Omental fat pad (tissue), 4 donors: ENCODE measurements at places on chromosomes 16 and 17.

GRCh38 chr16:50553182-50553710 is 5.0 kb downstream of the NKD1 start:
- DNase-seq = no peak

GRCh38 chr17:8091033-8091687 is 3.6 kb upstream of the ALOX12B start:
- DNase-seq = no peak

DNA sequence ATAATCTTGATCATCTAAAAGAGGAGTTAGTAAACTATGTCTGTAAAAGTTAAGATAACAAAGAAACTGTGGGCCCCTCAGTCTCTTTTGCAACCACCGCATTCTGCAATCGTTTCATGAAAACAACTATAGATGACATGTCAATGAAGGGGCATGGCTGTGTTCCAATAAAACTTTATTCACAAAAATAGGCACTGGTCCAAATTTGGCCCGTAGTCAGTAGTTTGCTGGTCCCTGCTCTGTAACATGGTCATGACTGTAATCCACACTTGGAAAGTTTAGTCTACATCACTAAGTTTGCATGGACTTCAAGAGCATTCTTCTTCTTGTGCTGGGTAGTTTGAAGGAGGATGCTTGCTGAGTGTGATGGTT is 299.3 kb upstream of the PSMD7 start:
- no peak for DNase-seq

DNA sequence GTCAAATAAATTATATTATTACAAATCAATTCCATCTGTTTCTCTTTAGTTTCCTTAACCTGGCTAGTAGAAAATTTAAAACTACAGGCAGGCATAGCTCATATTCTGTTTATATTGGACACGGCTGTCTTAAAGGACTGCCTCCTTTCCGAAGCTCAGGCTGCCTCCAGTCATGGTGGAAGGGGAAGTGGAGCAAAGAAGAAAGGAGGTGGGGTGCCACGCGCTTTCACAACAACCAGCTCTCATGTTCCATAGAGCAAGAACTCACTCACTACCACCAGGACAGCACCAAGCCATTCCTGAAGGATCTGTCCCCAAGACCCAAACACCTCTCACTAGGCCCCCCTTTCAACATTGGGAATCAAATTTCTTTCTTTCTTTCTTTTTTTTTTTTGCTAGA is 149.3 kb upstream of the KCNJ18 start:
- no peak for DNase-seq

DNA sequence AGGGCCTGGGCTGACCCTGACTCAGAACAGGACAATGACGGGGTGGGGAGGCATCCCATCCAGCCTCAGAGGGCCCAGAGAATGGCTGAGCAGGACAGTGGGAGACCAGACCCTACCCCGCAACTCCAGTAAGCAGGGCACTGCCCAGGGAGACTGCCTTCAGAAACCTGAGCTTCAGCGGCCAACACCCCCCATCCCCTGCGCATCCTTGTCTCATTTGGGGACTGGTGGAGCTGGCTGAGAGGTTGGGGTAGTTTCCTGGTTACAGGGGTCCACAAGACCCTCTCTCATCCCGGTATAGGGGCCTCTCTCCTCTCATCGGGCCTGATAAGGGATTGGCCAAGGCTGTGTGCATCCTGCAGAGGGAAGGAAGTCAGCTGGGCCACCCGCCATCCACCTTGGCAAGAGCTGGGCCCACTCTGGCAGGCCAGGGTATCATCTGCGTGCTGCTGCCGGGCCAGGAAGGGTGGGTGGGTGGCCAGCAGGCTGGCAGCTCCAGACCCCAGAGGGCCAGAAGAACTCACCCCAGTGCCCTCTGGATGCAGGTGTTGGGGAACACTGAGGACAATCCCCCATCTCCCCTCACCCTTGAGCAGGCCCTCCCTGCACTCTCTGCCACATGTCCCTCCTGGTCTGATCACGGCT is 229.1 kb downstream of the KATNIP start:
- DNase-seq = no peak

- DNase-seq = no peak
Observed at GRCh38 chr16:71709229-71709781, 15.2 kb downstream of the PHLPP2 start.

GRCh38 chr17:8859027-8859803 is 8.3 kb downstream of the PIK3R6 start:
- no peak for DNase-seq

GRCh38 chr17:73096866-73097265 is 4.4 kb upstream of the SLC39A11 start:
- no peak for DNase-seq

- DNase-seq = no peak
Observed at GRCh38 chr16:75202069-75202590, 4.8 kb downstream of the CTRB2 start.

GRCh38 chr17:62307196-62307595 is 73.2 kb upstream of the EFCAB3 start:
- DNase-seq = no peak
